ENCODE measurements at places on chromosomes 1 and 21. TPM values are rescaled to one million over a fixed set of nuclear protein-coding genes. Genes with fewer than 3 reads are reported as not detected.

- DNase-seq: no peak
Measured at GRCh38 chr1:230050973-230051735, 15.9 kb upstream of the GALNT2 start.

DNA sequence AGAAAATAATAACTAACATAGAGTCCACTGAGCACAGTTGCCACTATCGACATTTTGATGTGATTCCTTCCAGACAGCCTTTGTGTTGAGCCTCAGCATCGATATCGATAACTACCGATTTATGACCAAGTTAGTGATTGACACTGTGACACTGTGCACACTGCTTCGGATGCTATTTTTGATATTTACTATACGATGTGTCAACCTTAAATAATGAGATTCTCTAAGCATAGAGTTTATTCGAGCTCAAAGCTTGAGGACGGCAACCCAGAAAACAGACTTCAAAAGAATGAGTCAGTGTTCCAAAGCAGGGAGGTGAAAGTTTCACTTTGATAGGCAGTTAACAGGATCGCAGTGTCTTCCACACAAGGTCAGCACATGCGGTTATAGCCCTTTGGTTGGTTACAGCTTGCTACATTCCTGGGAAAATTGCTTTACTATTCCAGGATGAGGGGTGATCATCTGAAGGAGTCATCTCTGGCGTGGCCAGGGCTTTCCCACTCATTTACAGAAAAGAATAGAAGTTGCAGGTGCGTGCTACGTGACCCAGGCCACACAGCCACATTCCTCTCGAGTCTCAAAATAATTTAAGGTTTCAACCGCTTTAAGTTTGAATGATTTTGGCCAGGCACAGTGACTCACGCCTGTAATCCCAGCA is 53.6 kb upstream of the EFHD2 start:
- DNase-seq: no peak

The UBL4B gene
- polyA plus RNA-seq: not detected

DNA sequence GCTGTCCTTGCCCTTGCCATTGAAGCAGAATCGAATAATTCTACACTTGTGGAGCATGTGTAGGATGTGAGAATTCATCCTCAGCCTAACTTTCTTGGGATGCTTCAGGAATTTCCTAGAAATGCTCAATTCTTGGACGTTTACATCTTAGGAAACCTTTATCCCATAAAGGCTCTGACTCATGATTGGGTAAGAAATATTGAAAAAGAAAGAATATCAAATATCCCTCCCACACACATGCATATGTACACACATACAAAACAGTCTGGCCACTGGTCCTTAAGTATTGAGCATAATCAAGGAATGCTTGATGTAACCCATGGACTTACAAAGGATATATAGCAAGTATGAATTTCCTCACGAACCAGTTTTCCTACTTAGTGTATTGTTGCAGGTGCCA is 83.9 kb upstream of the IPO9 start:
- DNase-seq: no peak

DNA sequence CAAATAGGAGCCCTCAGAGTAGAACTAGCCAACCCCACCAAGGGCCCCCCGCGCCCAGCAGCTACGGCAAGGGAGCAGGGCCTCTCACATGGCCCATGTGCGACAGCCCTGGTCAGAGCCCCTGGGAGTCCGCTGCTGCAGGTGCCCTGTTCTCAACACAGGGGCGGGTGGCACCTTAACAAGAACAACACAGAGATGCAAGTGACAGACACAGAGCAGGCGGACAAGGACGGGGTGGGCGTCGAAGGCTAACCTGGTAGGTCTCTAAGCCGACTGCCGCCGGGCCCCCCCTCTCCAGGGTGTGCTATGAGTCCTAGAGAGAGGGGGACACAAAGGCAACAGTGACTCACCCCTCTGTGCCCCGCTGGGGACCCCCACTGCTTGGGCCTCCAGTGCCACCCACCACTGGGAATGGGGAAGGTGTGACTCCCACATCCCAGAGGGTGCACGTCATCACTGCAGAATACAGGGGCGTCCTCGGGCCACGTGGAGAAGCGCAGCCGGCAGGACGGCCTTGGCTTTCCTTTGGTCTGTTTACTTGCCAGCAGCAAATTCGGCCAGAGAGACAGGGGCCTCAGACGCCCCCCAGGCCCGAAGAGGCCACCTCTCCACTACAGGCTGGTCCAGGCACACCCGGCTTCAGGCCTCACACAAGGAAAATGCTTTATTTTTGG is 44.8 kb downstream of the PRDM15 start:
- no peak for DNase-seq
